ENCODE measurements at places on chromosomes 7 and 10.

GRCh38 chr7:27339478-27339877, 96.9 kb downstream of the EVX1 start:
- DNase-seq, result no peak

DNA sequence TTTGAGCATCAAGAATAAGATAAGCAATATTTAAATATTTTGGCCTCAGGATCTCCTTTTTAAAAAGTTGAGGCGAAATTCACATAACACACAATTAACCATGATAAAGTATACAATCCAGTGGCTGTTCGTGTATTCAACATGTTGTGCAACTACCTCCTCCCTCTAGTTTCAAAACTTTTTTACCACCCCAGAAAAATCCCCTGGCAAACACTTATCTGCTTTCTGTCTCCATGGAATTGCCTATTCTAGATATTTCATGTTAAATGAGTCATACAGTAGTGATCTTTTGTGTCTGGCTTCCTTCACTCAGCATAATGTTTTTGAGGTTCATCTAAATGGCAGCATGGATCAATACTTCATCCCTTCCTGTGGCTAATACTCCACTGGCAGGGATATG, 31.8 kb upstream of the IL15RA start:
- no peak for DNase-seq

DNA sequence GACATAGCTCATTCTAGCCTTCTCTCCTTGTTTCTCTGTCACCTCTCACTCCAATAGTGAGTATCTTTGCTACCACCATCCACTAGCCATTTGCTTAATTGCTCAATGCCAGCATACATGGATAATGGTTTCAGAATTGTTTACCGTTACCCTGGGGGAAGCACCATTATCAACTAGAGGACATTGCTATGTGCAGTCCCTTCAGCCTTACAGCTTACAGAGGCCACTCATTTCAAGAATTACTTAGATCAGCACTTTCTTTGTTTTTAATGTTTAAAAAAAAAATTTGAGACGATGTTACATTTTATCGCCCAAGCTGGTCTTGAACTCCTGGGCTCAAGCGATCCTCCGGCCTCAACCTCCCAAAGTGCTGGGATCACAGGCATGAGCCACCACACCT, 14.8 kb upstream of the ORAI2 start:
- DNase-seq, result no peak

GRCh38 chr7:85104432-85105205, 82.2 kb downstream of the SEMA3D start:
- no peak for DNase-seq

GRCh38 chr10:101453318-101453717, 99.4 kb downstream of the BTRC start:
- no peak for DNase-seq

DNA sequence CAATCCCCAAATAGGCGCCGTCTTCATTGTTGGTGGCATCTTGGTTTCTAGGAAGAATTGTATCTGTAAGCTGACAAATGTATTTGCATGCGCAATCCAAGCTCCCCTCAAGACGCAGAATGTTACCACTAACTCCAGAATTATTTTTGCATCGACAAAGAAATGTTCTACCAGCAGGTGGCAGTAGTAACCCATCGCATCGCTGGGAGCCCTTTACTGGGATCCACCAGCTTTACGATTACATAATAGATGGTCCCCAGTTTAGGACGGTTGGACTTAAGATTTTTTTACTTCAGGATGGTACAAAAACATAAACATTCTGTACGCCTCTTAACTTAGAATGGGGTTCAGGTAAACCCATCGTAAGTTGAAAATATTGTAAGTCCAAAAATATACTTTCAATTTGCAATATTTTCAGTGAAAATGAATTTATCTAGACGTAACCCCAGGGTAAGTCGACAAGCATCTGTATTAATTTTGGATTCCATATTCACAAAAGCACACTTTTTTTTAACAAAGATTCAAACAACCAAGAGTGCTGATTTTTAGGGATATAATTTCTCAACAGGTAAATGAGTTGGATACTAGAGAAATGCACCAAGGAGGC, 114.0 kb upstream of the COBL start:
- peak; percentile 45 for DNase-seq

DNA sequence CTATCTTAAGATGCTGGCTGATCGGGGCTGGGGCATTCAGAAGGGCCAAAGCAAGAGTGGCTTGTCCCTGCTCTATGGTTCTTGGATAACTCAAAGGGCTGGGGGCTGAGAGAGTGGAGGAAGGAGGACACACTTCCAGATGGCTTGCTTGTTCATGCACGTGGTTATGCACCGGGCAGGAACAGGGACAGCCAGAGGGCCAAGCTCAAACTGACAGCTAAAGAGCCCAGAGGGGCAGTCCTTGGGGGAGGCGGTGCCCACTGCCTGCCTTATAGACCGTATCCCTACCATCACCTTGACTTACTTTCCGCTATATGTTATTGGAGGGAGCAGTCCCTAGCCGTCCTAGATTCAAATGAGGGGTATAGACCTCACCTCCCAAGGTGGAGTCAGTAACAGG, 192.7 kb upstream of the SVIL start:
- no peak for DNase-seq

DNA sequence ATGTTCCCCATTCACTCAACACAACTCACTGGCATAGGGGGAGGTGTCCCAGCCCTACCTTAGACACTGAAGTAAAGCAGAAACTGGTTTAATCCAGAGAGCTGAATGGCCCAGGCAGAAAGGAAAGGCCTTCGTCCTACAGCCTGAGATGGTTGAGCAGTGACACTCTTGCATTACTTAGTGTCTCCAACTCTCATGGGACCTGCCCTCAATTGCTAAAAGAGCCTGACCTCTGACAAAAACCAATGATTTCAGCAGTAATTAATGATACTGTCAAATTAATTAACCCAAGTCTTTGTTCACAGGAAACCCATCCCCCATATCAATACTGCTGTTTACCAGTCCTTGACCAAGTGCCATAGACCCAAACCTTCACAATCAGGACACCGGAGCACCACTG, 48.6 kb downstream of the ICA1 start:
- DNase-seq, result peak; percentile 64

DNA sequence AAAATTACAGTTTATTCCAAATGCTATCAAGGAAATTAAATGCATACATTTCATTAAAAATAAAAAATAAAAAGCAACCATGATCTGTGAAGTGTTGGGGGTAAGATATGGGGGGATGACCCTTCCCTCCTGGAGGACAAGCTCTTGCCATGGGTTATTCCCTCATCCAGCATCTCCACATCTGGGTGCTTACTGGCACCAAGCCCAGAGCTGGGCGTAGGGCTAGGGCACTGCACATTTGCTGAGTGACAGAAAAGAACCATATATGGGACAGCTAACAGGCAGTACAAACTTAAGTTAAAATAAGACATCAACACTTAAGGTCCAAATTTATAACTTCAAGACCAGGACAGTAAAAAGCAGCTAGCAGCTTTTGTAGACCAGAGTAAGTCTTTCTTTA, 10.2 kb downstream of the CCDC6 start:
- no peak for DNase-seq

DNA sequence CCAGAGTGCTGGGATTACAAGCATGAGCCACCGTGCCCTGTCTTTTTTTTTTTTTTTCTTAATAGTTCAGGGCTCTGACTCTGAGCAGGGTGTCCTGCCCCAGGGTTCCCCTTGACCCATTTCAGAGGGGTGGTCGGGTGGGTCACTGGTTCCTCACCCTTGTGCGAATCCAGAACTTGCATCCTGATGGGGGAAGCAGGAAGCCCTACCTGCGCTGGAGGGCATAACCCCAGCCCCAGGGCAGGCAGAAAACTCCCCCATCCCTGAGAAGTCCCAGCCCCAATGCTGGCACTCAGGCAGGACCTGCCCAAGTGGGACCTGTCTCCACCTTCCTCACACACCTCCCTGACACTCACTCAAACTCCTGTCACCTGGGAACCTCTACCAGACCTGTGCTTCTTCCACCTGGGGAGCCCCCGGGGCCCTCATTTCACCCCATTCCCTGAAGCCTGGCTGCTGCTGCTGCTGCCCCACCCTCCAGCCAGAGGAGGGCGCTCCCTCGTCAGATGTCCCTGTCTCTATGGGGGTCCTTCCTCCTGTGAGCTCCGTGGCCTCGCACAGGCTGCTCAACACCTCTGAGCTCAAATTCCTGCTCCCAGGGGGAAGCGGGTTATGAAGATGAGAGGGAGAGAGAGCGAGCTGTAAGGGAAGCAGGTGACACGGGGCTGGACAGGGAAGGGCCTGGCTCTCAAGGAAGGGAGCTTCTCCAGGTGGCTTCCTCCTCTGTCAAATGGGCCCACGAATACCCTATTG, 15.1 kb upstream of the ZNF273 start:
- DNase-seq, result peak; percentile 13

DNA sequence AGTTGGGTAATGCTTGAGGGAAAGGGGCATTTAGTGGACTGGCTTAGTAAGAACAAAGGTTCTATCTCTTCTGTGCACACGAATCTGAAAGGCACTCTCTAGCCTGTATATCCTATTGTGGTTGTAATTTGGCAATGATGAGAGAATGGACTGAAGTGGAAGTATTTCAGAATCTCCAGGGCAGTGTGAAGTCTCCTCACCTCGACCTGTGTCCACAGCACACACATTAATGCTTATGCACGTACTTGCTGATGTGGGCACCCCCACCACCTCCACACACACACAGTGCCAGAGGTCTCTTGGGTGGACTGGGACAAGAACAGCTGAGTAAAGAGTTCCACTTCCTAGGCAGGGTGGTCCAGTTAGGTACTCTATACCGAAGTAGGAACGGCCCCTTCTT, 6.9 kb downstream of the SMC3 start:
- no peak for DNase-seq

DNA sequence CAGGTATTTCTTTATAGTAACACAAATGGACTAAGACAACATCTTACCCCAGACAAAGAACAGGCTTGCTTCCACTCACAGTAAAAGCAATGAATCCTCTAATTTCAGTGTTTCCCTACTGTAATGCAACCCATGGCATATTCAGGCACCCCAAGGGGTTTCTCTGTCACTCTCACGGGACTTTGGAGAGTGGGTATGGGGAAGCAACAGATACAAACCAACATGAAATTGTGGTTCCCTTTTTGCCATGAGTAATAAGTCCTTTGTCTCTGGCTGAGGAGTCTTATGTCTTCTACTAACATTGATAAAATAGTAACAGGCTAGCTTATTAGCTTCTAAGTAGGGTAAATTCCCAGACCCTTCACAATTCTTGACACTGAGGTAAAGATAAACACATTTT, 51.4 kb upstream of the AOAH start:
- DNase-seq, result no peak

DNA sequence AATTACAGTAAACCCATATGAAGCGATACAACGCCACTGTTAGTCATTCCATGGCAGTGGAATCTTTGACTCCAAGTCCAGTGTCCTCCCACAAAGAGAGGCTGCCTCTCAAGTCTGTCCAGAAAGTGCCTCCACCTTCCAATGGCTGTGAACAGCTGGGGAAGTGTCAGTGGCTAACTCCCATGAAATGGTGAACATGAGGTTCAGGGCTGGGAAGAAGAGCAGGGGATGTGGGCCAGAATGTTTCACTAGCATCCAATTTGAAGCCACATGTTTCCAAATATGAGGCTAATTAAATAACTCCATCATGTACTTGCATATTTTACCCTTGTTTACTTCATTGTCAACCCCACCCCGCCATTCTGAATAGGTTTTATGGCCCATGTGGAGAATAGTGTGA, 53.1 kb upstream of the CHST15 start:
- no peak for DNase-seq

DNA sequence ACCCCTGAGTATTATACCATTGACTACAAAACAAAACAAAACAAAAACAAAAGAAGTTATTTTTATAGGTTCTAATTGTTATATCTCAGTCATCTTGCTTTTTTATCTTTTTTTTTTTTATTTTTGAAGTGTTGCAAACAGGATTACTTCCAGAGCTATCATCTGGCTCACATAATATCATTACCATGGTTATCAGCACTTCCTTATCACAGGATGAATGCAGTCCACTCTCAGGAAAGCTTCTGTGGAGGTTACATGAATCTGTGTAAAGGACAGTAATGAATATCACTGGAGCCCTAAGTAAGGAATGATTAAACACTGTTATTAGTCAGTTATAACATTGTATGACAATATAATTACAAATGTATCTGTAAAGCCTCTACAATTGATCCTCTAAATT, 451.5 kb downstream of the PLXDC2 start:
- DNase-seq, result no peak

DNA sequence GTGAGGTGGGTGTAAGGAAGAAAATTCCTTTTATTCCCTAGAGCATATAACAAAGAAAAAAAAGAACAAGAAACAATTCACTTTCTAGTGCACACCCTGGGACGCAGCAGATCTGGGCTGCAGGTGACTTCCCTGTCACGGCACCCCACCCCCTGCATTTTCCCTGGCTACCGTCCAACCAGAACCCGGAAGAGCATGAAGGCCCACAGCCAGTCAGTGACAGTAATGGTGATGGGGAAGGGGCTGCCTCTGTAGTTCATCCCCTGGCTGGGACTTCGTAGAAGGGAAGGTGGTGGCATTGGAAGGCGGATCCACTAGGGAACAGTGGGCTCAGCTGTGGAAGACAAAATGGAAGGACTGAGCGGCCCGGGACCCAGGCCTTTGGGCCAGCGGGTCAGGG, 236.7 kb downstream of the BUB3 start:
- no peak for DNase-seq

GRCh38 chr7:43531700-43532099, 51.2 kb upstream of the STK17A start:
- no peak for DNase-seq

Data from DMS79 treated with DMSO at 0.1 percent for 48 hours (cell line).